Activated T-helper 2 cell treated with anti-CD3 and anti-CD28 coated beads, Interferon-gamma antibody, Interleukin-2, Interleukin-4, amounts not matched to agents 10 μg/mL and 5 μg/mL and 100 μg/mL, durations not matched to agents 14 hours and 24 hours and 36 hours (primary cell): ENCODE measurements at places on chromosomes 7 and 10.

DNA sequence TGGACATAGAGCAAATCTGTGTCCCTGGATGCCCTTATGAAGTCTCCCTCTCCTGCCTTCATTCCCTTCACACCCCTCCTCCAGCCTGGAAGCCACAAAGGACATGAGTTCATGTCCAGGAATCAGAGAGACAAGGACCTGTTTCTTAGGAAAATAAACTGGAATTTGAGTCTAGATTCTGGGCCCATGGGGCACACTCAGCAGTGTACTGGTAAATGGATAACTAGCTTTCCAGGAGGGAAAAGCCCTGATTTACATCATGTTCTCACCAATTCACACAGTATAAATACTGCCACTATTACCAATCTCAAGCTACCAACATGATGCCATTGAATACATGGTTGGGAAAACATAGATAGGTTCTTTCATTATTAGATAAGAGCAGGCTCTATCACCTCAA is 9.9 kb downstream of the FAM237B start:
- DNase-seq, result no peak

GRCh38 chr10:127310923-127311322 is 114.5 kb upstream of the INSYN2A start:
- DNase-seq, result no peak

DNA sequence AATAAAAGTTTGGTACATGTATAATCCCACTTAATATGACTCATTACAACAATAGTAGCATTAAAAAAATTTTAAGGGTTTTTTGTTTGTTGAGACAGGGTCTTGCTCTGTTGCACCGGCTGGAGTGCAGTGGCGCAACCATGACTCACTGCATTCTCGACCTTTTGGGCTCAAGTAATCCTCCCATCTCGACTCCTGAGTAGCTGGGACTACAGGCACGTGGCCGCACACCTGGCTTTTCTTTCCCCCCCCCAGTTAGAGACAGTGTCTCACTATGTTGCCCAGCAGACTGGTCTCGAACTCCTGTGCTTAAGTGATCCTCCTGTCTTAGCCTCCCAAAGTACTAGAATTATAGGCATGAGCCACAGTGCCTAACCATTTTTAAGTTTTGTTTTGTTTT is 40.7 kb downstream of the KMT2C start:
- DNase-seq, result no peak

GRCh38 chr10:33643042-33643441 is 308.6 kb upstream of the NRP1 start:
- no peak for DNase-seq
